Stimulated activated naive CD8-positive, alpha-beta T cell treated with anti-CD3 and anti-CD28 coated beads, Interleukin-15, Interleukin-2, amounts not matched to agents 100 U/mL and 50 U/mL, for 24 hours (primary cell): ENCODE measurements at places on chromosomes 2 and 18.

DNA sequence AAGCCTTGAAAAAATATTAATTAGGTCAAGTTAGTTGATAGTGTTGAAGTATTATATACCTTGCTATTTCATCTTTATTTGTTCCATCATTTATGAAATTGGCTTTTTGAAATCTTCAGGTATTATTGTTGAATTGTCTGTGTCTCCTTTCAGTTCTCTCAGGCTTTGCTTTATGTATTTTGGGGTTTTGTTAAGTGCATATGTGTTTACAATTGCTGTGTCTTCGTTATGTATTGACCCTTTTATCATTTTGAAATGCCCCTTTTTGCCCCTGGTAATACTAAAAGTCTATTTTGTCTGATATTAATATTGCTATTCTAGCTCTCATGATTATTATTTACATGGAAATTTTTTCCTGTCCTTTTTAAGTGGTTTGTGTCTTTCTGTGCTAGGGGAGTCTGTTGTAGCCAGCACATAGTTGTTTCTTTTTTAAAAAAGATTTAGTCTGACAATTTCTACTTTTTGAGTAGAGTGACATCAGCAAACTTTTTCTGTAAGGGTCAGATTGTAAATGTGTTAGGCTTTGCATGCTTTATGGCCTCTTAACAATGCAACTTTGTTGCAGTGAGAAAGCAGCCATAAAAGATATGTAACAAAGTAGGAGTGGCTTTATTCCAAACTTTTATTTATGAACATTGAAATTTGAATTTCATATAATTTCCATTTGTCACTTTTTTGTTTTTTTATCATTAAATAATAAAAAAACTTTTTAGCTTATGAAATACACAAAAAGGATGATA lies 19.9 kb downstream of the SOCS6 start:
- no peak for DNase-seq

DNA sequence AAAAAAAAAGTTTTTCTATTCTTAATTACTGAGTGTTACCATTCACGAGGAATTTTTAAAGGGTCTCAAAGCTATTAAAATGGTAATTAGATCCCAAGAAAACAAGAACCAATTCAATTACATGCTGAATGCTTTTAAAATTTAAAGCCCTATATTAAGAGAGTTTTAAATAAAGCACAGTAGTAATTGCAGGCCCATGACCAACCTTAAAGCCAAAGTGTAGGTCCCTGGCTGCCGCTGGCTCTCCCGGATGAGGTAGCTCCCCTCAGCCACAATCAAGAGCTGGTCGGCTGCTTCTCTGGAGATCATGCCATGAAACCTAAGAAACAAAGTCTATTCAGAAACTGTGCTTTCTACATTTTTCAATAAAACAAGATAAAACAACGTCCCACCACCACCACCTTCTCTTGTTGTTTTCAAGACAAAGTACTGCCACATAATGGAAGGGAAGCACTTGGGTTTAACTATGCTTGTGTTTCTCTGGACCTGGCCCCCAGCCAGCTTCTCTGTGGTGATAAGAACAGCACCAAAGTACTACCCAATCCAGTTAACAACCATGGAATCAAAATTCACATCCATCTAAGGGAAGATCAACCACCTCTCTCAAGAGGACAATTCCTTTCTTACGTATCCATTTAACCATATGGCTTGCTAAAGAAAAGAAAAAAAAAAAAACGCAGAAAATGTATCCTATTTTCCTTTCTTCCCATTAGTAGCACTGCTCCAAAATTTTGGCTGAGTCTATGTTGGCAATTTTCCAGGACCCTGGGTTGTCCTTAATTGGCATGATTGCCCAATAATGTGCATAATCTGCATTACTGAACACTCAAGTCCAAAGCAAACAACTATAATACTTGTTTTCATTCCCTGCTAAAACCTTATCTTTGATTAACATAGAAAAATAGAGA lies 90.1 kb downstream of the CHN1 start:
- DNase-seq = no peak

GRCh38 chr18:23108496-23108895 lies 26.8 kb upstream of the CABLES1 start:
- no peak for DNase-seq

DNA sequence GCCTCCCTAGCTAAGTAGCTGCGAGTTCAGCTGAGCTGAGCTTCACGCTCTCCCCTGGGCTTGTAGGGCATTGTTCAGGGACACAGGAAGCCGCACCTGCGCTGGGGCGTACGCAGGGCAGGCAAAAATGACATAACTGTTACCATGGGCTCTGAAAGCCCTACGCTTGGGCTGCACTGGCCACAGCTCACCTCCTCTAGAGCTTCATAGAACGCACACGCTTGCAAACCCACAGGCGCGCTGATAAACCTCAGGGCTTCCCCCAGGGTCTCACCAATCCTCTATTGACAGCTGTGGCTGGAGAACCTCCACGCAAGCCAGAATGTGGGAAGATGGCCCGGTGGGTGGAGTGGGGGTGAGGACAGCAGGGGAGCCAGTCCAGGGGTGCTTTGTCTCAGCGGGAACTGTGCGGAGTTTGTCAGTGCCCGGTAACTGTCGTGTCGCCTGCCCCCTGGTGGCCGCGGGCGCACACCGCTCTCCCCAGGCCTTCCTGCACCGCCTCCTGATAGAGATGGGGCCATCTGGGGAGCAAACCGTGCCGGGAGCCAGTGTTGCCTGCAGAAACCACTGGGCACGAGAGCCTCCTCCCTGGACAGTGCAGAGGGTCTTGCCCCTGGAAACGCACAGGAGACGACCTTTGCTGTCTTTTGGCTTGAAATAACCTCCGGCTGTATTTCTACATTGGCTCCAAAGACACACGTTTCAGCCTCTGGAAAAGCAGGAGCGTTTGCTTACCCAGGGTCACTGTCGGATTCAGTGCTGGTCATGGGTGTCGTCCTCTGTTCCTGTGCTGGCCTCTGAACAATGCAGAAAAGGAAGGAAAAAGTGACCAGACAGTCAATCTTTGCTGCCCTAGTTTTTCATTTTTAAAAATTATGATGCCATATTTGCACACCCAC lies 17.0 kb upstream of the CIDEA start:
- DNase-seq = peak; percentile 83
